ENCODE measurements at places on chromosomes 3 and 15.

- no peak for DNase-seq
These were observed 53.8 kb upstream of the CORO2B start for GRCh38 chr15:68524753-68525584.

DNA sequence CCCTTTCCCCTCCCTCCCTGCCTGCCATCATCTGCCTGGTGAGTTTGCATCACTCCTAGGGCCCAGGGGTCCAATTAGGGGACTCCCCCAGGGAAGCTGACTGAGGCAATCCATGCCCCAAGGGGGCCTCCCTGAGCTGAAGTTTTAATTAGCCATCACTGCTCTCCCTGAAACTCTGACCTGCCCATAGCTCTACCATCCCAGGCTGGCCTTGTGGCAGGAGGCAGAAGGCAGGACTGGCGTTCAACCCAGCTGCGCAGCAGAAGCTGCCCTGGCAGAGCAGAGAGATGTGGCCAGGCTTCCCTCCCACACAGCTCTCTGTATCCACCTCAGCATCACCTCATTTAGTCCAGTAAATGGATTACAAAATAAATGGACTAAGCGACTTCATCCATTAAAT is 7.7 kb upstream of the C15orf39 start:
- DNase-seq, result no peak

DNA sequence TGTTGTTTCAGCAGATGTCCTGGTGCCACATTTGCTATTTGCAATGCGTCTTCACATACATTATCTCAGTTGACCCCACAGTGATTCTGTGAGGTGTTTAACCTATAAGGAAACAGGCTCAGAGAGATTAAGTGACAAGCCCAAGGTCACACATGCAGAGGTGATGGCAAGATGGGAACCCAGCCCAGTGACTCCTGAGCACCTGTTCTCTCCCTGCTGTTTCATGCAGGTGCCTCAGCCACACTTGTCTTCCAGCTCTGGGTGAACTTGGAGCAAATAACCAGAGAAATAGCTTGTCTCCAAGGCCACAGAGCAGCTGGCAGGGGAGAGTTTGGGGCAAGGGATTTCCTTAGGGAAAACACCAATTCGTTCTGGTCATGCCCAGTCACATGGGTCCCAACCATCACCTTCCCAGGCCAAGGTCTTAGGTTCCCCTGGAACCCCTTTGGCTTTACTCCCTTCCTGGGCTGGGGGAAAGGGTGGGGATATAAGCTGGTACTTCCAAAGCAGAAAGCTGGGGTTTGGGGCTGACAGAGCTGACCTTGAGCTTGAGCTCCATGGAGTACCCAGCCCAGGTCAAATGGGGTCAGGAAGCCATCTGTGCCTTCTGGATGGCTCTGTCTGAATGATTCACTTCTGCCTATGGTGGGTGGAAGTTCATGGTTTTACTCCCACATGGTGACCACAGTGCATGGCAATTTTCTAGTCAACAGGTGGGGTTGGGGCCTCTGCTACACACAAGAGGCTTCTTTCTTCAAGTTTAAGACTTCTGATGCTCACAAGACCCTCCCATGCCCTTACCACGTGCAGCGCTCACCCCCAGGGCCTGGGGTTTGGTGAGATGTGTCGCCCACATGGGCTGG is 22.4 kb downstream of the LIPC start:
- no peak for DNase-seq

GRCh38 chr3:52230889-52231499 is 5.5 kb upstream of the TLR9 start:
- DNase-seq, result no peak
